ENCODE measurements at places on chromosomes 4 and X.
A peak's percentile ranks its signal among the peaks of the same experiment; 100 is the strongest.

DNA sequence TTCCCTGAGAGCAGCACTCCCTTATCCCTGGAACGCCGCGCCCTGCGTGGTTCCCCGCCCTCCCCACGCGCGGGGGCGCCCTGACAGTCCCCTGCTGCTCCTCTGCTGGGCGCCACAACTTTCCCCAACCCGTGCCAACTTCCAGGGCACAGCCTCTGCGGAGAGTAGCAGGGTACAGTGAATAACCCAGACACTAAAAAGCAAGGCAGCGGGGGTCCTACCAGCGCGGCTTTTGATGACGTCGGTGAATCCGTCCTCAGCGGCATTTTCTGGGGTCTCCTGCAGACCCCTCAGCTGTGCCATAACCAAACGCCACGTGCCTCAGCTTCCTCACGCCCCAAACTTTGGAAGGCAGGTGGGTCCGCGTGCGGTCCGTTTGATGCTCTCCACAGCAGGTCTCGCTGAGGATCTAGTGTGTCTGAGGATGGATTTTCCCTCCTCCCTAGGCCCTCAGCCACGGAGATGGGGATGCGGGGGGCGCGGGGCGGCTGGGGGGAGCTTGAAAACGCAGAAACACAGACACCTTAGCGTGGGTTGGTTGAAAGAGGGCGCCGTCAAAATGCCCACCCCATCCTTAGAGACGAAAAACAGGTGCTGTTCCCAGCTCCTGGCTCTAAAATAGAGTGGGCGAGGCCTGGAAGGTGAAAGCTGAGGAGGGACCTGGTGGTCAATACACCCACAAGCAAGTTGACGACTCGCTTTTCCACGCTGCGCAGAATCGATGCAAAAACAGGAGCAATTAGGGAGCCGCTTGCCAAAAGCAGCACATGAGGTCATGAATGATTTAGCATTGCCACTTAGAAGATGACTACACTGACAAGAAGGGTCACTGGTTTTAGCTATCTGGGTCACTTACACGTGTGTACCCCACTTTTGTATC lies 405.6 kb downstream of the FAM47A start:
- no peak for DNase-seq

- DNase-seq: no peak
Measured at GRCh38 chrX:69028006-69028760, 137.1 kb downstream of the PJA1 start.

DNA sequence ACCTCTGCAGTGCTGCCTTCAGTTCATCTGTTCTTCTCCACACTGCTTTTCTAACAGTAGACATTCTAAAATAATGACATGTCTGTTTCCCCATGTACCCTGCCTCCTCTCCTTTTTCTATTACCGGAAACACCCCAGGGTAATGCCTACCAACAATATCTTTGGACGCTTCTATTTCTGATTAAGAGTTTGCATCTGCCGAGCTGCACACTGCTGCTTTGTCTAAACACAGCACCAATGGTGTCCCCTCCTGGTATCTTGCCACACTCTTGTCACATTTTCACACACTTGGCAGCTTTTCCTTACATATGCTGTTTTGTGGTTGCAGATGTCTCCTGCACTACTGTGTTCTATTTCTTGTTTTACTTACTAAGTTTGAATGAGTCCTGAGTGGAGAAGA lies 288.8 kb downstream of the GRIA2 start:
- no peak for DNase-seq

DNA sequence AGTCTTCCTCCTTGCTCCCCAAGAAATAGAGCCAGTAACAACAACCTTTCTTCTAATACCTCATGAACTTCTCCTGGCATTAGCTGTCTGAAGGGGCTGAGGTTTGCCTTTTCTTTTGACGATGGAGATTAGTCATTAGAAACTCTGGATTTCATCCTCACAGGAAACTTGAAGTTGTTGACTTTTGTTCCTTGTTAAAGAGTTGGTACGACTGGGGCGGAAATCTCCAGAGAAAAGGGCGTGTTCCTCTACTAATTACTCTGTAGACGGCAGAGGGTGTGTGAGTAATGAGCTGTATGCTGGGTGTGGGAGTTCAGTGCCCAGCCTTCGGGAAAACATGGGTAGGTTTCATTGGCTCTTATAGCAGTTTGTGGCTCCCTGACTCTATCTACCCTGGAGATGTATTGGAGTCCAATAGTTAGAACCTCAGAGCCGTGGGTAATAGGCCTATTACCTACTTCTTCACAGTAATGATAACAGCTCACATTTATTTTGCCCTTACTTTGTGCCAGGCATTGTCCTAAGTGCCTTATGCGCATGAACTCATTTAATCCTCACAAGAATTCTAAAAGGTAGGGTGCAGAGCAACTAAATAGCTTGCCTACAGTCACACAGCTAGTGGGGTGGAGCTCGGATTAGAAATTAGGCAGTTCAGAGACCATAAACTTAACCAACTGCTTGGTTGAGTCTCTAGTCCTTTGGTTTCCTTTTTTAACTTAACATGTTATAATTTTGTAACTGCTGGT lies 23.4 kb downstream of the TMEM164 start:
- peak; percentile 52 for DNase-seq

- DNase-seq: peak; percentile 22
Measured at GRCh38 chr4:152729466-152729865, 49.7 kb upstream of the TMEM154 start.

DNA sequence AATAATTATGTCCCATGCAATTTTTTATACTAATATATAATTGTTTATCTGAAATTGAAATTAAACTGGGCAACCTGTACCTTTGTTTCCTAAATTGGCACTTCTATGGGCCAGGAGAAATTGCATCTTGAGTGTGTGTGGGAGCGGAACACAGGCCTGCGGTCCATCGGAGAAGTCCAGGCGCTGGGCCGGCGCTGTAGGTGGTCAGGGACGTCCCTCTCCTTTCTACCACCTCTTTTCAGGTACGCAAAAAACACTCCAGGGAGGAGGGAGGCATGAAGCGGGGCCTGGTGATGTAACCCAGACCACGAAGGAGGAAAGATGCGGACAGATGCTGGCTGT lies 717 bp downstream of the MGAT4D start:
- DNase-seq: no peak

- DNase-seq: no peak
Measured at GRCh38 chr4:1499465-1499864, 93.2 kb upstream of the NKX1-1 start.

GRCh38 chrX:97096385-97096784 lies 212.7 kb downstream of the RPA4 start:
- DNase-seq: peak; percentile 12

GRCh38 chr4:75525910-75526309 lies 11.6 kb downstream of the THAP6 start:
- DNase-seq: no peak

DNA sequence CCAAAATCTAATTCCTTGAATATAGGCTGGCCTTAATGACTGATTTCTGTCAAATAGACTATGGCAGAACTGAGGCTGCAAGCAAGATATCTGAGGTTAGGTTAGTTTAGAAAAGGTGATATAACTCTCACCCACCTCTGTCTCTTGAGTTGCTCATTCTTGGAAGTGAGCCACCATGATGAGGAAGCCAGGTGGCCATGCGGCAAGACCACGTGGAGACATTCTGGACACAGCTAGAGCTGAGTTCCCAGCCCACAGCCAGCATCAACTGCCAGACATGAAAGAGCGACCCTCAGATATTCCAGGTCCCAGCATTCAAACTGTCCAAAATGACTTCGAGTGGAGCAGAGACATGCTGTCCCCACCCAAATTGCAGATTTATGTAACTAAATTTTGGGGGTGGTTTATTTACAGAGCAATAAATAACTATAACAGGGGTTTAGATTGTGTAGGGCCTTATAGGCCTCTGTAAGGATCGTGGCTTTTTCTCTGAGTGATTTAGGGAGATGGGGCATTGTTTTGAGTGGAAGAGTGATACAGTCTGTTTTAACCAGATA lies 33.7 kb downstream of the USP53 start:
- DNase-seq: no peak

DNA sequence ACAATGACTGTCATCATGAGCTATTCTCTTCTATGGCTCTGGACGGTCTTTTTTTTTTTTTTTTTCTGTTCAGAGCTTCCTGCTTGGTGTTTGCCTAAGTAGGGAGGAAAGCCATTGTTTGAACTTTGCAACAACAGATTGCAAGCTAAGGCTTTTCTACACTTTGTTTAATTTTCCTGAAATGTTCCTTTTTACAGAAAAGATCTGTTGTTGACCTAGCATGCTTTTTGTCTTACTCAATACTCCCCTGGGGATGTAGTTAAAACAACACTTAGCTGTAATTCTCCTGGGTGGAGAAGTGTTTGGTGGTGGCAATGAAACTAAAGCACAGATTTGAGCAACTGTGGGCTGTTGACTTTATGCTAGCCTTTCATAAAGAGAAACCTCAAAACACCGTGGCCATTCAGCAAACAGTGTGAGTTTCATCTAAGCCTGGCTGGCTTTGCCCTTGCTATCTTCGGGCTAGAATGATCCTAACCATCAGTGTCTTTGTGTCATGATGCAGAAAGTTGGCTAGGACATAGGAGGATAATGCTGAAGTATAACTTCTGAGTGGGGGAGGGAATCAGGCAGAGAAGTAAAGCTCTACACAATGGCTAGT lies 110.5 kb downstream of the ANXA3 start:
- DNase-seq: peak; percentile 84

- no peak for DNase-seq
Measured at GRCh38 chrX:16300831-16301230, 133.6 kb downstream of the MAGEB17 start.

- no peak for DNase-seq
Measured at GRCh38 chrX:45959567-45959966, 585.7 kb downstream of the ZNF674 start.

GRCh38 chr4:139740531-139741041 lies 75.0 kb downstream of the MGST2 start:
- peak; percentile 67 for DNase-seq

GRCh38 chr4:86908251-86908657 lies 16.0 kb upstream of the C4orf36 start:
- DNase-seq: no peak

- DNase-seq: no peak
Measured at GRCh38 chr4:47814618-47815295, 23.1 kb downstream of the CORIN start.

- no peak for DNase-seq
Measured at GRCh38 chr4:176919631-176920030, 126.9 kb upstream of the VEGFC start.

All from LHCN-M2 (cell line).